ENCODE measurements at places on chromosomes 12 and 14.
A peak's percentile ranks its signal among the peaks of the same experiment; 100 is the strongest.

DNA sequence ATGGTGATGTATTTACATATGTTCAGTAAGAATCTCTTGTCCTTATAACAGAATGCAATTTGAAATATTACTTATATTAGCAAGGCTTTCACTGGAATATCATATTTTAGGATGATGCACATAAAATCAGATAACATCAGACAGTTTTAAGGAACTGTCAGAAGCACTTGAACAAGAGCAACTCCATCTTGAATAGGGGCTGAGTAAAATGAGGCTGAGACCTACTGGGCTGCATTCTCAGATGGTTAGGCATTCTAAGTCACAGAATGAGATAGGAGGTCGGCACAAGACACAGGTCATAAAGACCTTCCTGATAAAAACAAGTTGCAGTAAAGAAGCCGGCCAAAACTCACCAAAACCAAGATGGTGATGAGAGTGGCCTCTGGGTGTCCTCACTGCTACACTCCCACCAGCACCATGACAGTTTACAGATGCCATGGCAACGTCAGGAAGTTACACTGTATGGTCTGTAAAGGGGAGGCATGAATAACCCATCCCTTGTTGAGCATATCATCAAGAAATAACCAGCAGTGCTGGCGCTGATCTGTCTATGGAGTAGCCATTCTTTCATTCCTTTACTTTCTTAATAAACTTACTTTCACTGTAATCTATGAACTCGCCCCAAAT, 27.6 kb upstream of the ETV6 start:
- DNase-seq: peak; percentile 16

DNA sequence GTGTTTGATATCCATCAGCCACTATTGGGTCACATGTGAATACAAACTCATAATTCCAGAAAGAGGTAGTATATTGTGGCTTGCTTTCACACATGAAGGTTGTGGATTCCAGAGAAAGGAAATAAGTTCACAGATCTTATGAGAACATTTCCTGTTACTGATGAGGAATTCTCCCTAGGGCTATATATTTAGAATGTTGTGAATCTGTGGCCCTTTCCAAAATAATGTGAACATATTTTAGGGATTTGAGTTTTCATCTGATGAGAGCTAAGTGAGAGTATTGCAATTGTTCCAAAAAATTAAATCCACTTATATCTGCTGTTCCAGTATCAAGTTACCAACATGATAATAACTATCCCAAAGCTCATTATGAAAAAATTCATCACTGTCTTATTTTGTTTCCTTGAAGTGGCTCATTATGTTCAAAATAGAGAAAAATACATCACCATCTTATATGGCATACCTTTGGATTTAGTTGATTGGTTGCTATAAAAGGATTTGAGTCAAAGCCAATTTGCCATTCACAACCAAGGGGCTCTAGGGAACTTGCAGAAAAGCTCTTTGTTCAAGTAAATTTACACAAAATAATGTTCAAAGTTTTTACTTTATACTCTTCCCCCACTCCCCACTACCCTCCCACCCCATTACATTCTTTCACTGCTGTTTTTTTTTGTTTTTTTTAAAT, 76.3 kb downstream of the MYRFL start:
- DNase-seq: no peak

DNA sequence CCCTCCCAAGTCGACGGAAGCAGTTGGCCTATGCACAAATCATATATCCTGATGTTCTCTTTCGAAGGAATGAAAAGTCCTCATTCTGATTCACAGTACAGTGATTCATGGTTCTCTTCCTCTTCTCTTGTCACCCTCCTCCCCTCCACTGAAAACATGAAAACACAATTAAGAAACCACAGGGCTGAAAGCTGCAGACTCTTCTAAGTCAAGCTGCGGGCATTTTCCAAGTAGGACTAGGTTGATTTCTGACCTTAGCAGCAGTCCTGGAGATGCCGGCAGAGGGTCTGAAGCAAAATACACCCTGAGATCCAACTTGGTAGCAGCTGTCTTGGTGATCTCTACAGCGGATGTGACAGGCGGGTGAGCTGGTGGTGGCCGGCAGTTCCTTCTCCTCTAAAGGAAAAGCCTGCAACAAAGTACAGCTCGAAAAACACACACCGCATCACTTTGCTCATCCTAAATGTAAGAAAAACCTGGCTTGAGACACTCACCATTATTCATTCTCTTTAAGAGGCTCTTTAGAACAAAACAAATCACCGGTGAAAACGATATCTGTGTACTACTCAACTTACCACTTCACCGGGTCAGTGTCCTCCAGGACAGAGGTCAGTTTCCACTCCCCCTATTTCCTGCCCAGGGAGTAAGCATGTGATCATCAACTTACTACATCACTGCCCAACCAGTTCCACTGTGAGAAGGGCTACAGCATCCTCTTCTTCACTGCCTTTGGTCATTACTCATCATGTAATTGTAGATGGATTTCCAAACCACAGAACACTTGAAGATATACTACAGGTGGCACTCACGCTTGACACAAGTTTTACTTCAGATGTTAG, 6.0 kb downstream of the TMCC3 start:
- peak; percentile 22 for DNase-seq

GRCh38 chr14:29161593-29161992, 395.0 kb downstream of the FOXG1 start:
- DNase-seq: no peak

- DNase-seq: no peak
Observed at GRCh38 chr14:82854131-82854530, 1320.5 kb upstream of the SEL1L start.

- DNase-seq: no peak
Observed at GRCh38 chr14:75283833-75284563, 5.4 kb downstream of the FOS start.

DNA sequence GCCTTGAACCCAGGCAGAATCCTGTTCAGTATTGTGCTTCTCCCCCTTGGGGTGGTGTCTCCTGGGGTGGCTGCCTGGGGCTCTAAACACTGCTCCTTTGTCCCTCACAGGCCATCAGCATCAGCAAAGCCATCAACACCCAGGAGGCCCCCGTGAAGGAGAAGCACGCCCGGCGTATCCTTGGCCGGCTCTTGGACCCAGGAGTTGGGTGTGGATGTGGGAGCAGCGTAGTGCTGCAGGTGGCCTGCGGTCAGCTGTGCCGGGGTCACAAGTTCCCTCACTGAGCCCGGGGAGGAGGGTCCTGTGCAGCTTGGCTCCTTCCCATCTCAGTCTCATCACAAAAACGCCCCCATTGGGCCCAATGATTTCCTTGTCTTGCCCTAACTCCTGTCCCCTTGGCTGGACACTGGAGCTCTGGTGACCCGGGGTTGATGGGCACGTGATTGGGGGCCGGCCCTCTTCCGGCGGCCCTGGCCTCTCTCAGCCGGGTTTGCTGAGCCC, 12.7 kb downstream of the HIP1R start:
- DNase-seq: no peak

DNA sequence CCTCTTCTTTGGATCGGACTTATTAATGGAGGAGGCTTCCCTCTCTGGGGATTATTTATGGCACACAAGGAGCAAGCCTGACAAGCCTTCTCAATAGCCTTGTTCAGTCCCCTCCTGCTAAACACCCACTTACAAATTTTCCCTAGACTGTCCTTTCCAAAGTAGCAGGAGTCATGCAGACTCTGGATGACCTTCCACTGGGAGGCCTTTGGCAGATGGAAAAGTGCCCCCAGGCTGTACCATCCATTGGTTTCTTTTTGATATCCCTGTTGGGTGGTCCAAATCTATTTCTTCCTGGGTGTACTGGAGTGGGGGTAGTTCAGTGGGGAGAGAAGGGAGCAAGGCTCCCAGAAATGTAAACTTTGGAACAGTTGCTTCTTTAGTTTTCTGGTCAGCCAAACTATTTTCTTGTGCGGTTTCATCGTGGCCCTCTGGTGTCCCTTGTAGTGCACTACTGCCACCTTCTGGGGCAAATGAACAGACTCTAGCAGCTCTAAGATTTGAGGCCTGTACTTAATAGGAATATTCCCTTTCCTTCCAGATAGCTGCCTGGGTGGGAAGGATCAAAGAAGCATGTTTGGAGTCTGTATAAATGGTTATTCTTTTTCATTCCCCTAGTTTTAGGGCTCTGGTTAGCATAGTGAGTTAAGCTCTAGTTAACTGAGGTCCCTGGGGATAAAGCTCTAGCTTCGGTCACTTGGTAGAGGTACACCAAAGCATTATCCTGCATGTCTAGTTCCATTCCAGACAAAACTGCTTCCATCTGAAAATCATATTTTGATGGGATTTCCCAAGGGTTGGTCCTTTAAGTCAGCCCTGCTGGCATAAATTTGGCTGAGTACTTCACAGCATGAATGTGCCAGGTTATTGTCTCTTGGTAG, 409.5 kb downstream of the SLC6A15 start:
- DNase-seq: peak; percentile 26

- no peak for DNase-seq
Observed at GRCh38 chr12:114770323-114770722, 86.3 kb upstream of the TBX3 start.

GRCh38 chr12:100554608-100555077, 18.8 kb upstream of the GAS2L3 start:
- DNase-seq: no peak

GRCh38 chr12:117100251-117100650, 1.0 kb upstream of the TESC start:
- no peak for DNase-seq

DNA sequence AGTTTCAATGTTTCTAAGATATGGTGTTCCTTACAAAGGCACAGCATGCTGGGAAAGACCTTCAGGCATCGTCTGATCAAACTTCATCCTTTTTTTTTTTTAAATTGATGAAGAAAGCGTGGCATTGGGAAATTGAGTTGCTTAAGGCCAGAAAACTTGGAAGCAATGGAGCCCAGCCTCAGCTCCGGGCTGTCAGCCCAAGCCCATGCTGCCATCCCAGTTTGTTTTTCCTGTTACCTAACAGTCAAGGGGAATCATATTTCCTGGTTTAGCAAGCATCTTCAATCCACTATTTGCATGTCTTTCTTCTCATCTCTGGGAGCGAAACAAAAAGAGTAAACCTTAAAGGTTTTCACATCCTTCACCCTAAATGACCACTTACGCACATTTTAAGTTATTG, 200.2 kb downstream of the CHST11 start:
- DNase-seq: no peak

- DNase-seq: no peak
Observed at GRCh38 chr12:103965255-103965589, 450 bp upstream of the TDG start.

DNA sequence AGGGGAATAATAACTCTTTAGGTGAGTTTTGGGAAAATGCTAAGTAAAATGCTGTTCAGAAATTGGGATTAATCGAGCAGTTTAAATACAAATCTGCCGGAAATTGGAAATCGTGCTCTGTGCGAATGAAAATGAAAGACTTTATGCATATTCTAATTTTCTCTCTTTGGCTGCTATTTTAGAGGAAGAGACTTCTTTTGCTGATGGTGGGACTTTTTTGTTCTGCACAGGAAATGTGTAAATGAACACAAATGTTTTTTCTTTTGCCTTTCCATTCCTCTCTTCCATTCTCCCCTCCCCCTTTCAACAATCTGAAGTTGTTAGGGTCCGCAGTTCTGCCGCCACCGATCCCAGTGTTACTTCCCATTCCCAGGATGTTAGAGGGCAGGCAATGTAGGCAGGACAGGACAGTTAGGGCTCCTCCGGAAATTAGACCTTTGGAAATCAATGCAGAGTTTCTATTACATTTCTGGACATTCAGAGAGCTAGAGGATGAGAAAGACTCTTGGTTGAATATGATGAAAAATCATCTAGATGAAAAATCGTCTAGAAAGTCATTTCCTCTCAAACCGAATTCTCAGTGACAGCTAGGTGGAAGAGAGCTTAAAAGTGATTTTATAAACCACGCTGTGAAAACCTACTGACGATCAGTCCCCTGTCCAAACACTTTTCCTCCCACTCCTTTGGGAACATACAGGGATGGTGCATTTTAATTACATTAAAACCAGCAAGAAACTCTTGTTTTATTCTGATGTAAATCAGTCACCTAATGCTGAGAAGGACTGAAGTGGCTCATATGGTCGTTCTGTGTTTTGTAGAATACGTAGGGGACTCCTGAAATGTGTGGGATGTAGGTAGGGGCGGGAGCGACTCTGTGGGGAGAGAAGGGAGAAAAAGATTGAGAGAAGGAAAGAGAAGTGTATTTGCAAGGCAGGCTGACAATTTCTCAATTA, 17.8 kb downstream of the FOXG1 start:
- no peak for DNase-seq

- no peak for DNase-seq
Observed at GRCh38 chr12:116962197-116962596, 51.4 kb downstream of the FBXW8 start.

DNA sequence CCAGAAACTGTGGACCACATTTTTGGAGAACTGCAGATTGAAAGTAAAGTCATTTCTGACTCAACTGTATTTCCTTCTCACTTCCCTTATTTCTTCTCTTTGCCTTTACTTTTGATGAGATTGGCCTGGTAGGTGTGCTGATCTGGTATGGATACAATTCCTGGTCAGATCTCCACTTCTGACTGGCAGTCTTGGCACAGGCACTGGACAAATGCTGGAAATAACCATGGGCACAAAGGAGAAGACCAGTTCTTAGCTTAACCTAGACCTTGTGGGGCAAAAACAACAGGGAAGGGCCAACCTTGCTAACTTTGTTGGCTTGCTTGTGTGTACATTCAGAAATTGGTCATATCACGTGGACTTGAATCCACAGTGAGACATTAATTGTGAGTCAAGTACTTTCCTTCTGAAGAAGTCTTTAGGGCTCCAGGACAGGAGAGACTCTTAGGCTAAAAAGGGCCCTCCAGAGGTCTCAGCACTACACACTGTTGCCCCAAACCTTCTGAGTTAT, 75.0 kb downstream of the DIP2B start:
- DNase-seq: no peak

GRCh38 chr14:104933746-104934733, 9.4 kb downstream of the PLD4 start:
- no peak for DNase-seq

GRCh38 chr12:2666411-2666810, 128.4 kb upstream of the FKBP4 start:
- no peak for DNase-seq

GRCh38 chr14:65167072-65167645, 64.8 kb upstream of the MAX start:
- peak; percentile 27 for DNase-seq

DNA sequence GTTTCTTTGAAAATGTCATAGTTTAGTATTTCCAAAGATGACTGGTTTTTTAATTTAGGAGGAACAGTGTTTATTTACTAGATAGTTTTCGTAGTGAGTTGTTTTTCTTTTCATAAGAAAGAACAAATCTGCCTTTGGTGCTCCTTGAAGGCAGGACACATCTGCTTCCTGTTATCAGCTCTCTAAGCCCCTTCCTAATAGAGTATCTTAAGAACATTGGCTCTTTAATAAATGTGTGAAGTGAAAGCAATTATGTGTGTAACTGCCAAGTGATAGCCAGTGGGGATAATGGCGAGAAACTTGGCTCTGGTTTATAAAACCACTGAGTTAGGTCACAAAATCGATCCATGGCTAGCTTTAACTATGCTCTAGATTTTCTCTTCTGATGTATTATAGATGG, 23.5 kb upstream of the PPFIBP1 start:
- DNase-seq: no peak

DNA sequence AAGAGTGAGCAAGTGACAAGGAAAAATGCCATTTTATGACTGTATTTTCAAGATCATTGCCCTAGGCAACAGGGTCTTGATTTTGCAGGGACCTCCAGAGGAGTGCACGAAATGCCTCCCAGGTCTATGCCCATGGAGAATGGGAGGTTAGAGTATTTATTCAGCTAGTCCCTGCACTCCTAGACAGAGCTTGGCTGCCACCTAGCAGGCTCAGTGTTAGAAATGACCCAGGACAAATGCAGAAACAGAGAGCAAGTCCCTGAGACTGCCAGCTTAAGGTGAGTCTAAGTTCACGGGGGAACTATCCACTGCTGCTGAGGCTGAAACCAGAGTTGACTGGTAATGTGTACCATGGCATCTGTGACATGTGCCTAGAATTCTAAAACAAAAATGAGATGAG, 506.4 kb downstream of the MED13L start:
- no peak for DNase-seq

Measured in stimulated activated naive CD8-positive, alpha-beta T cell treated with anti-CD3 and anti-CD28 coated beads, Interleukin-15, Interleukin-2, amounts not matched to agents 100 U/mL and 50 U/mL, for 24 hours (primary cell).